ENCODE measurements at places on chromosomes 7 and 10. TPM values are rescaled to one million over a fixed set of nuclear protein-coding genes. Genes with fewer than 3 reads are reported as not detected.
A peak's percentile ranks its signal among the peaks of the same experiment; 100 is the strongest.

GRCh38 chr7:103690242-103690974, 244.4 kb upstream of the SLC26A5 start:
- DNase-seq = no peak

DNA sequence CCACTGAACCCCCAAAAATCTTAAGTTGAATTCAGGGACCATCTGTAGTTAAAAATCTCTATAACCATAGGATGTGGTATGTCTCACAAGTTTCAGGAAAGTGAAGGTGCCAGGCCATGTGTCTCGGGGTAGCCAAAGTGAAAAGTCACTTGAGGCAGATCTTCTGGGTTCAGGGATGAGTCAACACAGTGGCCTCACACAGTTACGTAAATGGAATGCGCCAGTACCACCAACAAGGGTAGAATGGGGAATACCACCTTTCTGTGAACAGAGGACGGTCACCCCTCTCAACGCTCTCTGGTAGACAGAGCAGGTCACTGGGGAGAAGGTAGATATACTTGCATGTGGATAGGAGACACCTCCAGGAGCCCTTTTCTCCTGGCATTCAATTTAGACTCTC, 71.4 kb downstream of the ELMO1 start:
- no peak for DNase-seq

- DNase-seq = no peak
Observed at GRCh38 chr7:152590481-152590880, 85.5 kb downstream of the XRCC2 start.

- DNase-seq = no peak
Observed at GRCh38 chr7:104271948-104272347, 56.5 kb upstream of the LHFPL3 start.

GRCh38 chr7:158262284-158263109, 325.1 kb downstream of the PTPRN2 start:
- DNase-seq = no peak

DNA sequence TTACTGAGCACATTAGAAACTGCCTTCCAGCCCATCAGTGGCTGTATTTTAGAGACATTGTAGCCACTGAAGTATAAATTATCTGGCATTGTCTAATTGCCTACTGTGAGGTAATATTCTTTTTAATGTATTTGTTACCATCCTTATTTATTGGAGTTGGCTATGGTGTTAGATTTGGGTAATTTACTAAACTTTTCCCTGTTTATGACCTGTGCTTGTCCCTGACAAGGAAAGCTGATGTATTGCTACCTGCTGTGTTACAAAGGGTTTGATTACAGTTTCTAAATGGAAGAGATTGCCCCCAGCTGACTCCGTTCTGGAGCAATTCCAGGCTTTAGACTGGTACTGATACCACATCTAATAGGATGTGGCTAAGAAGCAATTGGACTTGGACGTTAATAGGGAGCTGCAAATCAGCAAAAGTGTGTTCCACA, 12.3 kb upstream of the ASCC1 start:
- no peak for DNase-seq

DNA sequence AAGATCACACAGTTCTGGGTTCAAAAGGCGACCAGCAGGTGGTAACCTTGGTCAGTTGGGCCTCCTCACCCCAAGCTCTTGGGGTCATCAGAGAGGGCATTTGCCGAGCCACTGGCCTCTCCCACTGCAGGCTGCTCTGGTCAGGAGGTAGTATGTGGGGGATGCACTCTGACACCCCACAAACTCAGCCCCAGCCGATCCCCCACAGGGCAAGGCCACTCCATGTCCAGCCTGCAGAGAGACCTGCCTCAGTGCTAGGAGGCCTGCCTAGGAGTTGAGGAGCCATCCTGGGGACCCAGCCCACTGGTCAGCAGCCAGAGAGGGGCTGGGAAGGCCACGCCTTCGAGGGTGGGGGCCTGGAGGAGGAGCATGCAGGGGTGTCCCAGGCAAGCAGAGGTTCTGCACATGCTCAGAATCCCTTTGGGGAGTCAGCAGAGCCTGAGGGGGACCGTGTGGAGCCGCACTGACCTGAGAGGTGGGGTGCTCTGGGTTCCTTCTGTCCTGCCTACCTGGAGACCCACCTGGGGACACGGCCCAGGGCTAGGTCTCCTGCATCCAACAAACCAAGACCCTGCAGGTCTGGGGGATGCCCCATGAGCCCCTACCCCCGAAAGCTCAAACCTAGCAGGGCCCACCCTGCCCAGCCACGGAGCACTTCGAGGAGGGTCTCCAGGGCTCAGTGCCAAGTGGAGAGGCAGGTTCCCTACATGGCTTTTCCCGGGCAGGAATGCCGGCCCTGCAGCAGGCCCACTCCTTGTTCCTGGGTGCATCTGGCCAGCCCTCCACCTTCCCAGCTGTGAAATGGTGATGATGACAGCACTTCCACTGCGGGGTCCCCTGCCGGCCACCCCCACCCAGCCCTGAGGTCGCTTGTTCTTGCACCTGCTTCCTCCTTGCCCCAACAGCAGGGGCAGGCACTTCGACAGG, 58.5 kb downstream of the RASGEF1A start:
- no peak for DNase-seq

GRCh38 chr7:23373151-23374004, 74.2 kb downstream of the MALSU1 start:
- peak; percentile 76 for DNase-seq

DNA sequence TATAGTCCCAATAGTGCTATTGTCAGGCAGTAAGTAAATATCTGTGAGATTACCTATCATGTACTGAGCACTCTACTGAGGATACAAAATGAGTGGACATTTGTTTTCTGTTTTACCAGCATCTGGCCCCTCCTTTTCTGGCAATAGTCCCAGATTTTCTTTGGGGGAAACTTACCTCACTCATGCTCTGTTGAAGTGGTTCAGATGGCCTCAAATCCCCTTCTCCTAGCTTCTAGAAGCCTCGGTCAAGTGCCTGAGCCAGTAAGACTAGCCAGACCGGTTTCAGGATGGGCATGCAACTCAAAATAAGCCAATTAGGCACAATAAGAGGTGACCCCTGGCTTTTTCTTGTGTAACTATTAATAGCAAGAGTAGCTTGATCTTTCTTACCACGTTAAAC, 19.7 kb downstream of the TRDMT1 start:
- no peak for DNase-seq

DNA sequence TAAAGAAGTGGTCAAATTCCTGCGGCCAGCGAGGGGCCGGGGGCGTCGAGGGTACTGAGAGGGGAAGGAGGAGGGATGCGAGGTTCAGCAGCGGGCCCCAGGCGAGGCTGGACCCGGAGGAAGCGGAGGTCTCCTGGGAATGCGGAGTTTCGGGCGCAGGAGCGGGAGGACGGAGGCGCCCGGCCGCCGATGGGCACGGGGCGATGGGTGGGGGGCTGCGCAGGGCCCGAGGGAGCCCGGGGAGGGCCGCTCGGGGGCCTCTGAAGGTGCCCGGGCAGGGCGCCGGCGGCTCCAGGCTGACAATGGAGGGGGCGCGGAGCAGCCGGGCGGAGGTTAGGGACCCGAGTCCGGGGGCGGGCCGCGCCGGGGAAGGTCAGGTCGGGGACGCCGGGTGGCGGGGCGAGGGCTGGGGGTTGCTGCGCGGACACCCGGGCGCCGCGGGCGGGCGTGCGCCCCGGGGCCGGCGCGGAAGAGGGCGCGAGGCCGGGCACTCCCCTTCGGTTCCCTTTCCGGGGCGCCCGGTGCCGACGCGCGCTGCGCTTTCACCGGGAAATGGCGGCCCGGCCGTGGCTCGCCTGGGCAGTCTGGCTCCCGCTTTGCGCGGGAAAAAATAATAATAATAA, 683 bp downstream of the MACROH2A2 start:
- DNase-seq = no peak

DNA sequence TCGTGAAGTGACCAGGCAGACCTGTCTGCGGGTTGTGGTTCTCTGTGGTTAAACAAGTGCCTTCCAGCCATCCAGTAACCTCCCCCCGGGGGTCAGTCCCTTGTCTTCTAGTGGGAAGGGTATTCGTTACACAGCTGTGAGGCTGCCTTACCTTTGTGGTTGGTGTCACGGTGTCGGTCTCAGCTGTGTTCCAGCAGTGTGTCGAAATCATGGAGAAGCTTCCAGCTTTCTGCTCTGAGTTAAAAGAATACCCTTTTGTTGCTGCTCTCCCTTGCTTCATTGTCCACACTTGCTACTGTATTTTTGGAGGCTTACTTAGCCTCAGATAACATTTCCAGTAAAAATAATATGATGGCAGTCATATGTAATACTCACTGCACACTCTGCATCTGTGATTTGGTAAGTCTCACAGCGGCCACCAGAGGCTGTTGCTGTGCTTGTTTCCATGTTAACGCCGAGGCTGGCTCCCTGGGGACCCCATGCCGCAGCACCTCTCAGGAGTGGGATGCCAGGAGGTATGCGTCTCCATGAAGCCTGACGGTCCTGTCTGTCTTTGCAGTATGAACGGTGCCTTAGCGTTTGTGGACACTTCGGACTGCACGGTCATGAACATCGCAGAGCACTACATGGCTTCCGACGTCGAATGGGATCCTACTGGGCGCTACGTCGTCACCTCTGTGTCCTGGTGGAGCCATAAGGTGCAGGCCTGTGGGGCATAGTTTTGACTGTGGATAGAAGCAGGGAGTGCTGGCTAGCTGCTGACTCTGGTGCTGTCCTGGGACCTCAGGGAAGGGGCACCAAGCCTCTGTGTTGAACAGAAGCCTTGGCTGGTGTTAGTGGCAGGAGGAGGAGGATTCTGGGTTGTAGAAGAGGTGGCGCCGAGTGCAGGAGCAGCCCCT, 20.5 kb downstream of the EIF3B start:
- no peak for DNase-seq

GRCh38 chr10:79030705-79031104, 38.1 kb upstream of the ZMIZ1 start:
- DNase-seq = no peak

DNA sequence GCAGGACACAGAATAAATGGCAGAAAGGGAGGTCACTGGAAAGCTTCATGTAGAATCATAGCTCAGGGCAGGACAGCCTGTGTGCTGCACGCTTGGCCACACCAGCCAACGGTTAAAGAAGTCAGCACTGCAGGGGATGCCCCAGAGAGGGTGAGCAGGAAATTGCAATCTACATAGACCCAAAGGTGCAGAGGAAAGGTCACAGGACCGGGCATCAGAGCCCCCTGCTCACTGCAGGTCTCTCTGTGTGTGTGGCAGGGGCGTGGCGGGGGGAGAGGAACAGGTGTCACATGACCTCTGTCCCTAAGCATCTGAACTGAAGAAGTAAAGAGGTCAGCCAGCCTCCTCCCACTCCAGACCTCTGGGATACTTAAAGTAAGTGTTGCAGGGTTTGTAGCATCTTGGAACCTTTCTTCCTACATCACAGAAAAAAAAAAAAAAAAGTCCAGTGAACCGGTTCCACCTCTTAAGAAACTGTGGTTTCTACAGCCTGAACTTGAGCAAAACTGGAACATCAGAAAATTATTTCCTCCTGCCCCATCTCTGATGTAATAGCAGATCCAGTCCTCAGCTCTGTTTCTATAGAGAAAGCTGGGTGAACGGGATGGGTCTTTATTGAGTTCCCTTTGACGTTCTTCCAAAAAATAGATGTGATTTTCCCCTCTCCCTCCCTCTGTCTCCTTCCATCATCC, 64.3 kb downstream of the RGS10 start:
- DNase-seq = peak; percentile 46

GRCh38 chr10:57959318-57960006, 308.2 kb downstream of the IPMK start:
- DNase-seq = no peak

DNA sequence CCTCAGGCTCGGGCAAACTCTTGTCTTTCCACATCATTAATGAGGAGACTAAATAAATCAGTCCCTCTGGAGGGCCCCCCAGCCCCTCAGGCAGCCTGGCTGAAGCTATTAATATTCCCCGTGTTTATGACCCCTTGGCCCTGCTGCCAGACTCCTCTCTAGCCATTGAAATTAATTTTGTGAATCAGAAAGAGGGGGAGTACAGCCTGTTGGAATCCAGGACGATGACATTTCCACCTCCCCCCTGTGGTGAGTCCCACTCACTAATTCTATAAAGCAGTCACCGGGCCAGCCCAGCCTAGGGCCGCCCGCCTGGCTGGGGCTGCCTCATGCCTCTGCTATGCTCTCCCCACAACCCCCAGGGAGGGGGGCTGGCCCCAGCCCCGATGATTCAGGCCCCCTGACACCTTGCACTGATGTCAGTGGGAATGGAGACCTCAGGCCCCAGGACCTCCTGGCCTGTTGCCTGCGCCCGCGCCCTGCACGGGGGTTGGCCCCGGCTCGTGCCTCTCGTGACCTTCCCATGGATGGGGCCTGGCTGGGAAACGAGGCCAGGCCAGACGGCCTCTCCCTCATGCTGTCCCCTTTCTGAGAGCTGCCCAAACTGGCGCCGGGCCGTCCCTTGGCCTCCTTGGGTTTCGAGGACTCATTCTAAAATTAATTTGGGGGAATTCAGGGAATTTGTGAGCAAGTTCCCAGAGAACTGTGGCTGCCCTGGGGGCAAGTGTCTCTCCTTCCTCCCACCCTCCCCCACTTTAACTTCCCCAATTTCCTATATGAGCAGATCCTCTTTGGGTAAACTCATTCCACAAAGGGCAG, 34.0 kb downstream of the TMEM270 start:
- DNase-seq = no peak

DNA sequence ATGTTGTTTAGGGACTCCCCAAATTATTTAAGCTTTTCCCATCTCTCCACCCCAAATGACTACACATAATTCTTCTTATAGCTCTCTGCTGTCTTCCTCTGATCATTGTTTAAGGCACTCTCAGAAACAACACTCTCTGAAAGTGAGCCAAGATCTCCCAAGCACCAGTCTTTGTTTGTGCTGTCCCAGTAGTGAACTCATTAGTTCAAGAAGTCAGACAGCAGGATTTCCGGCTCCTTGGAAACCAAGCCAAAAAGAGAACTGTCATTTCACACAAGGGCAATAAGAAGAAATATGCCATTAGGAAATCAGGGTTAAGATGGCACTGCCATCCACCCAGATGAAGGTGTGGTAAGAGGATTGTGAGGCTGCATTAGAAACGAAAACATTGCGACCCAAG, 83.1 kb downstream of the FZD1 start:
- no peak for DNase-seq

The GPR26 gene
- total RNA-seq = 0.03 TPM

The GGCT gene
- total RNA-seq = 59.1 TPM

The RPEL1 gene
- total RNA-seq = not detected

The FAM237B gene
- not detected for total RNA-seq

The CTAGE6 gene
- not detected for total RNA-seq

The FBXL13 gene
- total RNA-seq = 0.16 TPM

The PALS2 gene
- 45.3 TPM for total RNA-seq

The CRCP gene
- 25.0 TPM for total RNA-seq

The WDR86 gene
- total RNA-seq = not detected

The ADAMTS14 gene
- not detected for total RNA-seq

The SEMA3D gene
- total RNA-seq = not detected

All from GM12878 (cell line).